ENCODE measurements at places on chromosomes 6 and 20.

GRCh38 chr20:51036827-51037531 is 14.1 kb upstream of the KCNG1 start:
- DNase-seq, result no peak

DNA sequence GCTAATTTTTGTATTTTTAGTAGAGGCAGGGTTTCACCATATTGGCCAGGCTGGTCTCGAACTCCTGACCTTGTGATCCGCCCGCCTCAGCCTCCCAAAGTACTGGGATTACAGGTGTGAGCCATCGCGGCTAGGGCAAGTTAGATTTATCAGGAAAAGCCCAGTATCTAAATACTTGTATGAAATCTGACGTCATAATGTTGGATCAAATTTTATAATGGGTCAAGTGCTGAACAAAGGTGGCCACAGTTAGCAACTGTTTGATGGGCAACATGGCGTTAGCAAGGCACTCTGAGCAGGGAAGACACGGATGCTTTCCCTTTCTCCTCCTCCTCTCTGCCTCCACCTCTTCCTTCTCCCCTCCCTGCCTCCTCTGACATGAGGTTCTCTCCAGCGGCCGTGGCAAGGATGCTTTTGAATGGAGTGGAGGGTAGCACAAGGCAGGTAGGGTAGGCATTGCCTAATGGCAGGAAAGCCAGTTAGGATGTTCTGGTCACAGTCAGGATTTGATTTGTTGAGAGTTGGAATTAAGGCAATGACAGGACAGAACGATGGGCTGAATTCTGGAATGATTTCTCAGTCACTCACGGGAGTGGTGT is 149.6 kb downstream of the BCAS1 start:
- no peak for DNase-seq

- no peak for DNase-seq
Observed at GRCh38 chr20:8740265-8740664, 328.6 kb upstream of the PLCB4 start.

DNA sequence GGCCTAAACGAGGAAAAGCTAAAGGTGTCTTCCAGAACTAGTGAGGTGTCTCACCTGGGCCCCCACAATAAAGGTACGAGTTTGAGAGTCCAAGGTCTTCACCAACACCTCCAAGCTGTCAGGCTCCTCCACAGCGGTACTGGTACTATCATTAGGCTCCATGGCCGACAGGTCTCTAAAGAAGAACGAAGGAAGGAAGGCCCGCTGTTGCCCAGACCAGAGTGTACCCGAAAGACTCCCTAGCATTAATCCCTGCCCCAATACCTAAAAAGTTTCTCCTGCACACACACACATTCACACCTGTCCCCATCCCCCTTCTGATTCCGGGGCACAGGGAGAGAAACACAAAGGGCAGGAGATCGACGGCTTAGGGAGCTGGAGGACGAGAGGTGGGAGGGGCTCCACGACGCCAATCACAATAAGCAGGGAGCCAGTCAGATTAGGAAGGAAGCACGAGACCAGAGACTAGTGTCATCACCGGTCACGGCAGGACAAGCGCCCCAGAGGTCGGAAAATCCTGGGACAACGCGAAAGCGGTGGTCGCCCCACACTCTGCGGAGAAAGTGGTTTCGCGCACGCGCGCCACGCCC is 764 bp downstream of the BAG6 start:
- no peak for DNase-seq

GRCh38 chr20:568673-569415 is 25.3 kb upstream of the CSNK2A1 start:
- no peak for DNase-seq

GRCh38 chr6:158015188-158015506 is 33.5 kb downstream of the SYNJ2 start:
- no peak for DNase-seq

GRCh38 chr20:19354950-19355349 is 142.5 kb downstream of the SLC24A3 start:
- no peak for DNase-seq

DNA sequence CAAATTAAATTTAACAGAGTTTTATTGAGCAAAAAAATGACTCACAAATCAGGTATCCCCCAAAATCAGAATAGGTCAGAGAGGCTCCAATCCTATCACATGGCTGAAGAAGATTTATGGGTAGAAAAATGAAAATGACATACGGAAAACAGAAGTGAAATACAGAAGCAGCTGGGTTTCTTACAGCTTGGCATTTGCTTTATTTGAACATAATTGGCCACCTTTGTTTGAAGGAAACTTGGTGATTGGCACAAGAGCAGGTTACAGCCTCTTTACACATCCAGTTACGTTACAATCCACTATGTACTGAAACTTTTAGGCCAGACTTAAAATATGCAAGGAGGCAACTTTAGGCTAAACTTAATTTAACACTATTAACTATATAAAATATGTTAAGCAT is 11.7 kb upstream of the TREM2 start:
- DNase-seq, result no peak

- DNase-seq, result no peak
Observed at GRCh38 chr6:109801794-109802193, 110.7 kb downstream of the FIG4 start.

DNA sequence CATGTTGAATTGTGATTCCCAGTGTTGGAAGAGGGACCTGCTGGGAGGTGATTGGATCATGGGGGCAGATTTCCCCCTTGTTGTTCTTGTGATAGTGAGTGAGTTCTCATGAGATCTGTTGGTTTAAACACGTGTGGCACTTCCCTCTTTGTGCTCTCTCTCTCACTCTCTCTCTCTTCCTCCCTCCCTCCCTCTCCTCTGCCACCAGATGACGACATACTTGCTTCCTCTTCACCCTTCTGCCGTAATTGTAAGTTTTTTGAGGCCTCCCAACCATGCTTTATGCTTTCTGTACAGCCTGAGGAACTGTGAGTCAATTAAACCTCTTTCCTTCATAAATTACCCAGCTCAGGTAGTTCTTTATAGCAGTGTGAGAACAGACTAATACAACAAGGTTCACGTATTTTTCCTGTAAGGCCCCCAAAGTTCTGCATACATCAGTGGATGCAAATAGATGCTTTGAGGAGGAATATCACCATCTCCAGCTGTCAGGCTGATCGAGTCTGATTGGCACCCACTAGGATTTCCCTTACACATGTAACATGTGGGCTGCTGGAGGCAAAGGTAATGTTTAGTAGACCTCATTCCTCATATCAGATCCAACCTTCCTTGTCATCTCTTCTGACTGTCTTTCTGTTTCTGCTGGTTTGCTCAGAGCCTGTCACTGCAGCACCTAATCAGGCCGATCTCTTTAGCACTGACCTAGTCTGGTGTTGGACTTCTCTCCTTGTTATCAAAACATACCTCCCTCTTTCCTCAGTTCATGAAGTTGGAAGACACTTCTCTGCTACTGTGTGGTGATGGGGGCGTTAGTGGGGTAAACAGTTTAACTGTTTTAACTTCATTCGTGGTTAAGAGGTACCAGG is 54.3 kb upstream of the BACH2 start:
- peak; percentile 35 for DNase-seq

DNA sequence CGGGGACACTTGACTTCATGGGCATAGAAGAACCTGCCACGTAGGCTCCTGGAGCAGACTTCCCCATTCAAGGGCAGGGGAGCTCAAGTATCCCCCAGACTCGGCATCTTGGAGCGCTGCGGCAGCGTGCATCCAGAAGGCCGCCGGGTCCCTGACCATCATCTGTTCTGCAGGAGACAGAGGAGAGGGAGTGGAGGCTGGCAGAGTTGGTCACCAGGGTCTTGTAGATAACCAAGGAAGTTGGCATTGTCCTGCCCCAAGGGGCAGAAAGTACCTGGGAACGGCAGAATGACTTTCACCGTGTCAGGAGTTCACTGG is 82.8 kb downstream of the TCP11 start:
- no peak for DNase-seq

- DNase-seq, result no peak
Observed at GRCh38 chr20:59822291-59823029, 111.0 kb downstream of the SYCP2 start.

GRCh38 chr6:15791448-15792181 is 128.8 kb upstream of the DTNBP1 start:
- no peak for DNase-seq

DNA sequence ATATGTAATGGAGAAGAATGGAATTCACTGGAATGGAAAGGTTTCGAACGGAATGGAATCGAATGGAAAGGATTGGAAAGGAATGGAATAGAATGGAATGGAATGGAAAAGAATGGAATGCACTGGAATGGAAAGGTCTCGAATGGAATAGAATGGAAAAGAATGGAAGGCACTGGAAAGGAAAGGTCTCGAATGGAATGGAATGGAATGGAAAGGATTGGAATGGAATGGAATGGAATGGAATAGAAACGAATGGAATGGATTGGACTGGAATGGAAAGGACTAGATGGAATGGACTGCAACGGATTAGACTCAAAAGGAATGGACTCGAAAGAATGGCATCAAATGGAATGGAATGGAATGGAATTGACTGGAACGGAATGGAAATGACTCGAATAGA is 20.5 kb upstream of the DEFB115 start:
- DNase-seq, result no peak

GRCh38 chr20:25063546-25063945 is 5.6 kb upstream of the ACSS1 start:
- no peak for DNase-seq

- DNase-seq, result no peak
Observed at GRCh38 chr6:153167061-153167891, 36.2 kb upstream of the RGS17 start.

DNA sequence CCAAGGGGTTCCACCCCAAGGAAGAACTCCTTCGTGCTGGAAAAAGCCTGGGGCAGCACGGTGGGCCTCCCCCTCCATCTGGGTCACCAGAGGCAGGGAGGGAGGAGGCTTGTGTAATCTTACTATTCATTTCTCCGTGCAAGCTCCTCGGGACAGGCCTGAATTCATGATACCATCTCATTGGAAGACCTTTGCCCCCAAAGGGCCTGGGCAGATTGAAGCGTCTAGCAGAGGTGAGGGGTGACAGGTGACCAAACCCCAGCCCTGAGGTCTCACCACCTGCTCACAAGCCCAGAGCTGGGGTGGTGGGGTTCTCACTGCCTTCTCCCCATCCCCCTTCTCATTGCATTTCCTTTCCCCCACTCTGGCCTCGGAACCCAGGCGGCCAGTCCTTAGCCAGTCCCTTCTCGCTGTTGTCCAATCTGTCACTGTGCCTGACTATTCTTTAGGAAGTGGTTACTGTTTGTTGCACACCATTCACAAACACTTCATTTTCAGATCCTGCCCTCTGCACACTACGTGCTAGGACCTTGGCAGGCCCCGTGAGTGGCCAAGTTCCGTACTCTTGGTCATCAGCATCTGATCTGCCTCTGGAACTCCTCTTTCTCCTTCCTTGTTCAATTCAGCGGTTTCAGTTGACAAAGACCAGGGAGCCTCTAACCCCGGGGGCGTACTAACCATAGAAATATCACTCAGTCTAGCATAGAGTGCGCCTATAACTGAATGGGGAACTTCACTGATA is 137.1 kb downstream of the LY86 start:
- no peak for DNase-seq

- no peak for DNase-seq
Observed at GRCh38 chr20:47710665-47711045, 74.6 kb downstream of the SULF2 start.

DNA sequence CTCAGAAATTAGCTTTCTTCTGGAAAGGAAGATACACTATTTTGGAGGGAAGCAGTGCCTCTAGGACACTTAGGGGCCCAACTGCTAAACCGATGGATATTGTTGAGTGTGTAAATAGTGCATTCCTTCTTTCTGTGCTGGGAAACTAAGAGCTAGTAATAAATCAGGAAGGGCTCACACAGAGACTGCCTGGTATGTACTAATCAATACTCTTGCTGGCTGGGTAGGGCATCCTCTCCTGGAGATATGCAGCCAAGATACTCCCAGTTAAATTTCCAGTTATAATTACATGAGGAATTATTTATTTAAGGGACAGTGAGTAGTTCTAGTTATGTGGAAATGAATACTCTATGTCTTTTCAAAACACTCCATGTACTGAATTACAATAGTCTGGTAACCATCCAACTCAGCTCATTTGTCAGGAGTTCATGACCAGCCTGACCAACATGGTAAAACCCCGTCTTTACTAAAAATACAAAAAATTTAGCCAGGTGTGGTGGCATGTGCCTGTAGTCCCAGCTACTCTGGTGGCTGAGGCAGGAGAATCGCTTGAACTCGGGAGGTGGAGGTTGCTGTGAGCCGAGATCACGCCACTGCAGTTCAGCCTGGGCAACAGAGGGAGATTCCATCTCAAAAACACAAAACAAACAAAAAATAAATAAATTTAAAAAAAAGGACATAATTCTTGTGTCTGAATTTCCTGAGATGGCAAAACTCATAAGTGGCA is 100.0 kb downstream of the OR2B2 start:
- DNase-seq, result no peak

DNA sequence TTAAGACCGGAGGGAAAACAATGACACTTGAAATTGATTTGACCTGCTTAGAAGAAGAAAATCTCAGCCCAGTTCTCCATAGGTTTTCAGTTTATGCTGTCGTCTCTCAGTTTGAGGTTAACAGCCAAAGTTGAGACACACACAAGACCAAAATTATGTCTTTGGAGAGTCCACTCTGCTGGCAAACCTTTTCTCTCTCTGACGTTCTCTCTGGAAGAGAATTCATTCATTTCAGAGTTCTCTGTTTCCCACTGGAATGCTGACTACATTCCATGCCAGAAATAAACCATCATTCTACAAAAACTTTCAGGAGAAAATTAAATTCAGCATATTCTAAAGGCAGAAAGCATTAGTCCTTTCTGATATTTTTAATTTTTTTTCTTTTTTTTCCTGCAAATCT is 155.2 kb downstream of the TFAP2A start:
- no peak for DNase-seq

DNA sequence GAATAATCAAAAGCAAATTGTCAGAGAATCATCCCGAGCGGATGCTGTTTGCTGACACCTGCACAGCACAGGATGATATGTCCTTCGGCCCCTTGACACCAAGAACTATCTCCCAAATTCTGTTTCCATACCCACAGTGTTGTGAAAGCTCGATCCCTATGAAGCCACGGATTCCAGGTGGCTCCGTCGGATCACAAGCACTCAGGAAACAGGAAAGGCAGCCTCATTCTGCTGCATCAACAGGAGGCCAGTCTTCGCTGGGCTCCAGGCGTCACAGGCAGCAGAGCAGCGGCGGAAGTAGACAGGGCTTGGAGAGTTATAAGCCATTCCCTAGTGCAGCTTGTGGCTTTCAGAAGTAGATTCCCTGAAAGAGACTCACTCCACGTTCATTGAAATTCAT is 342.3 kb downstream of the C6orf118 start:
- no peak for DNase-seq

GRCh38 chr6:62530985-62531384 is 245.0 kb upstream of the KHDRBS2 start:
- DNase-seq, result no peak

- no peak for DNase-seq
Observed at GRCh38 chr20:54633374-54634355, 158.3 kb downstream of the DOK5 start.

- no peak for DNase-seq
Observed at GRCh38 chr6:169881976-169882375, 130.6 kb downstream of the ERMARD start.
